ENCODE measurements at places on chromosomes 7 and 10.
A peak's percentile ranks its signal among the peaks of the same experiment; 100 is the strongest.

GRCh38 chr10:66639371-66639770 lies 286.5 kb upstream of the LRRTM3 start:
- H3K27ac ChIP-seq: no peak overlapping the region
- H3K4me3 ChIP-seq: no peak overlapping the region
- no peaks in the 10 kb centered on the region for H3K4me1 ChIP-seq
- no peaks in the 10 kb centered on the region for H3K27me3 ChIP-seq
- H3K36me3 ChIP-seq: no peaks in the 10 kb centered on the region
- no peak for DNase-seq

GRCh38 chr10:95520617-95521016 lies 40.6 kb downstream of the SORBS1 start:
- H3K27ac ChIP-seq: no peak overlapping the region
- H3K4me1 ChIP-seq: no peaks in the 10 kb centered on the region
- DNase-seq: no peak
- H3K27me3 ChIP-seq: no peaks in the 10 kb centered on the region

- peaks cover 28% of the 10 kb centered on the region for H3K27me3 ChIP-seq
- no peaks in the 10 kb centered on the region for H3K36me3 ChIP-seq
- no peaks in the 10 kb centered on the region for H3K4me1 ChIP-seq
- no peak overlapping the region for H3K4me3 ChIP-seq
- DNase-seq: no peak
- no peak overlapping the region for H3K27ac ChIP-seq
These were observed 47.6 kb downstream of the SLIT1 start for GRCh38 chr10:97138174-97138573.

- no peak overlapping the region for H3K4me3 ChIP-seq
- DNase-seq: no peak
- H3K27me3 ChIP-seq: no peaks in the 10 kb centered on the region
- H3K27ac ChIP-seq: no peak overlapping the region
- H3K4me1 ChIP-seq: no peaks in the 10 kb centered on the region
- no peaks in the 10 kb centered on the region for H3K36me3 ChIP-seq
These were observed 155.2 kb upstream of the BMPER start for GRCh38 chr7:33750177-33750576.

DNA sequence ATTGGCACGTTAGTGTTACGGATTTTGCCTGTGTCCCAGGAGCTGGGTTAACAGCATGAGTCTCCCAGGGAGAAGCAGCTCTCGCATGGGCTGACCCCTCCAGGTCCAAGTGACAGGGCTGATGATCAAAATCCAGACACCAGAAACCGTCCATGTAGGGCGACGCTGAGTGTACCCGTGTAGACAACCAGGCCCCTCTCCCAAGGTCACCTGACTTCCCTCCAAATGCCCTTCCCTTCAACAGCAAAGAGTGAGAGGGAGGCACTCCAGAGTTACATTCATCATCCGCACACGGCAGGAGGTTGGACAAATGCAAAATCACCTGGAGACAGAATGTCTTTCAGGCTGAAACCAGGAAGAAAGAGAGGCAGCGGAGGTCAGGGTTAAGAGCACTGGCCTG lies 14.9 kb upstream of the HSPA12A start:
- no peaks in the 10 kb centered on the region for H3K36me3 ChIP-seq
- no peak overlapping the region for H3K4me3 ChIP-seq
- no peak overlapping the region for H3K27ac ChIP-seq

DNA sequence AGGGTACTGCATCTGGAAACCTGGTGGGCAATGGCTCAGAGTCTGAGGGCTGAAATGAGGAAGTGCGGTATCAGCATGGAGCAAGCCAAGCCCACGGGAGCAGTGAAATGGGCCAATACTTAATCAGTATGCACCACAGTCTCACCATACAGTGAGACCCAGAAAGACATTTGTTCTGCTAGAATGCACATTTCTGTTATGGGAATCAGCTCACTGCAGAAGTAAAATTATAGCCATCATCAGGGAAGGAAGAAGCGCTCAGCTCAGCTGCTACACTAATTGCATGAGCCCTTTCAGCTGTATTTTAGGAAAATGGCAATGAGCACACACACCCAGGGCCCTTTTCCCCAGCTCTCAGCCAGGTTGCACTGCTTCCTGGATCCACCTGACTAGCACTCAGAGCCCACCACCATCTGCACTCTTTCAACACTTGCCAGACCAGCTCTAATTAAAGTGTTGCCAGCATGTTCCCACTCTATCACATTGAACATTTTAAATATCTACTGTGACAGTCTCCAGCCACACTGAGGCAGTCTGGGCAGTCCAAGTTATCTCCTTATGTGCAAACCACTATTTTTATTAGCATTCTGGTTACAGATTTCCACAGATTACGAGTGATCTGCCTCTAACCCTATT lies 44.2 kb upstream of the PIK3AP1 start:
- no peaks in the 10 kb centered on the region for H3K27me3 ChIP-seq
- H3K36me3 ChIP-seq: no peaks in the 10 kb centered on the region
- H3K4me3 ChIP-seq: no peak overlapping the region
- no peaks in the 10 kb centered on the region for H3K4me1 ChIP-seq

DNA sequence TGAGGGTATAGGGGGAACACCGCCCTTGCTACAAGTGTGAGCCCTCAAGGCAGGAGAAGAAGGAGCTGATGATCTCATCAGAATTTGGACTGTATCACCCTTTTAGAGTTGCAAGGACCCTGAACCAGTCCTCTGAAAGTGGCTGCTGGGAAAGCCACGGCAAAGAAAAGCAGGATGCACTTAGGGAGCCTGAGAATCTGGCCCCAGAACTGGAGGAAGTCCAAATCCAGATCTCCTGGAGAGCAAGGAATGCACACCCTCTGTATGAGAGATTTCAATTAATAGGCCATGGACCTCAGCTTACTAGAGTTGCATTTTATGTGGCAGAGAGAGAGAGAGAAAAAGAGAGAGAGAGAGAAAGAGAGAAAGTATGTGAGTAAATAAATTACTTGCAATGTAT lies 662.9 kb downstream of the CCSER2 start:
- no peaks in the 10 kb centered on the region for H3K36me3 ChIP-seq
- no peak overlapping the region for H3K27ac ChIP-seq
- H3K4me1 ChIP-seq: no peaks in the 10 kb centered on the region
- H3K4me3 ChIP-seq: no peak overlapping the region
- no peak for DNase-seq

DNA sequence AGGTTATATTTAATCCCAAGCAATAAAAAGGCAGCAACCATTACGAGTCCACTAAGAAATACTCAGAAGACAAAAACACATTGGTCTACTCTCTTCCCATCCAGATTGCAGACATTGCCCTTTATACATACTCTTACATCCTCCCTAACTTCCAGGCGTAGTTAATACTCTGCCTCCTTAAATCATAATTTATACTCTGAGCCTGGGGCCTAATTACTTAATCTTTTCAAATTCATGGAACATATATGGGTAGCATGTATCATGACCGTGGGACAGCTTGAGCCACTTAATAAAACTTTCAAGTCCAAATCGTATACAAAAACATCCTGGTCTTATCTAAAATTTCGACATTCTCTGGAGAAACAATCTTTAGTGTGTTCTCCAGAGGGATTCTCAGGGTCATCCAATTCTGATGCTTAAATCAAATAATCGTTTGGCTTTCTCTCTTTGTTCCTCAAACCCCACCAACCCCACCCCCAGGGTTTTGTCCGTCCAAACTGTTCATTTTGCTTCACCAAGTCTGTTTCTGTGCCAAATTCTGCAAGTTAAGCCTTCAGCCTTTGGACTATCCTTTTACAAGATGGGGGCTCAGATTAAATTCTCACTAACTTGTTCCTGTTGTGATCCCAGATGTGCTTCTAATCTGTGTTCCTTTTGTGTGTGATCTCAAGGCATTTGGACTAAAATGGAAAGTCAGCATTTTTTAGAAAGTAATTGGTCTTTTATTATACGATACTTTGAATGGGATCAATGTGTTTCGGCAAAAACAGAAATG lies 86.4 kb downstream of the ADAM12 start:
- no peaks in the 10 kb centered on the region for H3K36me3 ChIP-seq
- H3K27ac ChIP-seq: no peak overlapping the region
- no peaks in the 10 kb centered on the region for H3K4me1 ChIP-seq
- H3K4me3 ChIP-seq: no peak overlapping the region

GRCh38 chr10:58743466-58744115 lies 230.9 kb downstream of the BICC1 start:
- H3K27ac ChIP-seq: no peak overlapping the region
- H3K36me3 ChIP-seq: no peaks in the 10 kb centered on the region
- no peak overlapping the region for H3K4me3 ChIP-seq
- no peaks in the 10 kb centered on the region for H3K4me1 ChIP-seq

- DNase-seq: no peak
- no peaks in the 10 kb centered on the region for H3K27me3 ChIP-seq
- H3K4me3 ChIP-seq: no peak overlapping the region
- H3K27ac ChIP-seq: no peak overlapping the region
- no peaks in the 10 kb centered on the region for H3K36me3 ChIP-seq
These were observed 1.4 kb downstream of the FXYD4 start for GRCh38 chr10:43372765-43373361.

GRCh38 chr10:8767591-8767990 lies 713.1 kb downstream of the GATA3 start:
- no peak overlapping the region for H3K4me3 ChIP-seq
- H3K4me1 ChIP-seq: no peaks in the 10 kb centered on the region
- DNase-seq: no peak
- H3K27ac ChIP-seq: no peak overlapping the region

DNA sequence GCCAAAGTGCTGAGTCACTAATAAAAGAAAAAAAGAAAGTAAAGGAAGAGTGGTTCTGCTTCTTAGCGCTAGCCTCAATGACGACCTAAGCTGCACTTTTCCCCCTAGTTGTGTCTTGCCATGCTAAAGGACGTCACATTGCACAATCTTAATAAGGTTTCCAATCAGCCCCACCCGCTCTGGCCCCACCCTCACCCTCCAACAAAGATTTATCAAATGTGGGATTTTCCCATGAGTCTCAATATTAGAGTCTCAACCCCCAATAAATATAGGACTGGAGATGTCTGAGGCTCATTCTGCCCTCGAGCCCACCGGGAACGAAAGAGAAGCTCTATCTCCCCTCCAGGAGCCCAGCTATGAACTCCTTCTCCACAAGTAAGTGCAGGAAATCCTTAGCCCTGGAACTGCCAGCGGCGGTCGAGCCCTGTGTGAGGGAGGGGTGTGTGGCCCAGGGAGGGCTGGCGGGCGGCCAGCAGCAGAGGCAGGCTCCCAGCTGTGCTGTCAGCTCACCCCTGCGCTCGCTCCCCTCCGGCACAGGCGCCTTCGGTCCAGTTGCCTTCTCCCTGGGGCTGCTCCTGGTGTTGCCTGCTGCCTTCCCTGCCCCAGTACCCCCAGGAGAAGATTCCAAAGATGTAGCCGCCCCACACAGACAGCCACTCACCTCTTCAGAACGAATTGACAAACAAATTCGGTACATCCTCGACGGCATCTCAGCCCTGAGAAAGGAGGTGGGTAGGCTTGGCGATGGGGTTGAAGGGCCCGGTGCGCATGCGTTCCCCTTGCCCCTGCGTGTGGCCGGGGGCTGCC lies at the start of gene IL6:
IL6 (plus strand) TSS at position 294 of the 807 bp plus-strand sequence; CDS start at position 357, 63 bp downstream.
- DNase-seq: peak; percentile 23
- H3K27ac ChIP-seq: no peak within 1 kb of the TSS
- H3K27me3 ChIP-seq: no peaks in the 10 kb centered on the region
- H3K36me3 ChIP-seq: no peaks in the 10 kb centered on the region
- peaks cover 18% of the 10 kb centered on the region for H3K4me1 ChIP-seq

DNA sequence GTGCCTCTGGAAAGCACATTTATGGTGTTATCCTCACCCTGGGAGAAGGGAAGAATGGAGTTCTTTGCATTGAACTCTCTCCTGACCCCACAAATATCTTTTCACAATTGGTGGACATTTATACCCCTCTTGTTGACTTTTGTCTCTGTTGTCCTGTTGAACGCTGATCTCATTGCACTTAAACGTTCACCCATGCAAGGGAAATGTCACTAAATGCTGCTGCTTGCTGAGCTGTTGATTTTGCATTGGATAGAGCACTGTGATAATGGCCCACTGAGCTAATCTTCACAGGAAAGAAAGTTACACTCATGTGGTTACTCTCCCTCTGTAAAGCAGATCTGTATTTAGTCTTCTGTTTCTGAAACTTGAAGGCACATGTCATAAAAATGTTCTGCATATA lies 133.4 kb downstream of the FZD1 start:
- H3K27me3 ChIP-seq: no peaks in the 10 kb centered on the region
- no peak overlapping the region for H3K27ac ChIP-seq
- no peak overlapping the region for H3K4me3 ChIP-seq
- H3K36me3 ChIP-seq: no peaks in the 10 kb centered on the region
- no peak for DNase-seq

DNA sequence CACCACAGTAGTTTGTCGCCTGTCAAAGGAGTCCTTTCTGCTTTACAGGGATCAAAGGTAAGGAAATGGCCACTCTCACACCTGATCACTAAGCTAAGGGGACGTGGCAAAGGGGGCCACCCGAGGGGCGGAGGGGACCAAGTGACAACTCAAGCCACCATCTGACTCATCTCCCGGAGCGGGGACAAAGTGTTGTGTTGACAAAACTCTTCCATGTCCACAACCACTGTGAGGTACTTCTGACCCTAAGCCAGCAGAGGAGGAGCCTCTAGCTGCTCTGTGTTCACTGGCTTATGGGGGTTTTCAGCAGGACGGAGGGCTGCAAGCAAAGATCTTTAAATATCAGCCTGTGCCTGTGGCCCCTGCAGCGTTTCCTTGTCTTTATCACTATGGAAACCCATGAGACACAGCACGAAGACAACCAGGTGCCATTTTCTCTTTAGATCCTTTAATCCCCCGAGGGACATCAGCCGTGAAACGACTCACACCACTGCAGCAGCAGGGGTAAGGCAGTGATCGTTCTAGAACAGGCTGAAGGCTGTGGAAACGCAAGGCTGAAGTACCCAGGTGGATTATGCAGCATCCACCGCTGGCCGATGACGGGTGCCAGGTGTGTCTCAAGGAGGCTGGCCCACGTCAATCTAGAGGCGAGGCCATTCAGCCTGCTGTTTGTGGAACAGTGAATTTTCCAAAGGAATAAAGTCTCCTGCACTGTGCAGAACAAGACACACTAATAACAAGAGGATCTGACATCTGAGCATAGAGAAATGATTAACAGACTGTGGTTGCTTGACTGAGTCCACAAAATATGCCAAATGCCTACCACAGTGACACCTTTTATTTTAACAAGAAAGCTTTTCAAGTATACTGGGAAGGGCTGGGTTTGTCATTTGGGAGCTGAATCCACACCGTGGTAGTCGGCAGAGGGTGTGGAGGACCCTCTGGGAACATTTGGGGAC lies 26.6 kb upstream of the DDC start:
- no peak overlapping the region for H3K27ac ChIP-seq
- H3K4me1 ChIP-seq: peaks cover 8% of the 10 kb centered on the region
- no peaks in the 10 kb centered on the region for H3K27me3 ChIP-seq
- no peak for DNase-seq
- no peak overlapping the region for H3K4me3 ChIP-seq

GRCh38 chr7:140551355-140552239 lies 72.3 kb upstream of the MKRN1 start:
- no peaks in the 10 kb centered on the region for H3K4me1 ChIP-seq
- H3K4me3 ChIP-seq: no peak overlapping the region
- DNase-seq: no peak
- no peak overlapping the region for H3K27ac ChIP-seq
- H3K36me3 ChIP-seq: no peaks in the 10 kb centered on the region
- H3K27me3 ChIP-seq: peaks cover 3% of the 10 kb centered on the region
